ENCODE measurements at places on chromosomes 11 and 22.

DNA sequence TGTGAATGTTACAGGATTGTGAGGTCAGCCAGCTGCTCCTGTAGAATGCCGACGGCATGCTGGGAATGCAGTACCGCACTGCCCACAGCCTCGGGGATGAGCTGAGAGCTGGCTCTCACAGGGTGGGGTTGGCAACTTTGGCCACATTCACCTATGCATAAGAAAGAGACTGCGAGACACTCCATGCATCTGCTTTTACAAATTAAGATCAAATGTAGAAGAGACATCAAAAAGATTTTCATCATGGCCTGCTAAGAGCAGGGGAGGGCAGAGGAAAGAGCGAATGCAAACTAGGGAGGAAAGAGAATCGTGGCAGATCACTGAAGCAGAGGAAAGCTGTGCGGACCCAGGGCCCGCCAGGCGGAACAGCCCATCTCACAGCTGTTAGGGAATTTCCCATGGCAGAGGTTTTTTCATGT is 49.8 kb upstream of the SPATA19 start:
- no peak for DNase-seq

GRCh38 chr11:80338231-80338630 is 897.4 kb upstream of the TENM4 start:
- no peak for DNase-seq

DNA sequence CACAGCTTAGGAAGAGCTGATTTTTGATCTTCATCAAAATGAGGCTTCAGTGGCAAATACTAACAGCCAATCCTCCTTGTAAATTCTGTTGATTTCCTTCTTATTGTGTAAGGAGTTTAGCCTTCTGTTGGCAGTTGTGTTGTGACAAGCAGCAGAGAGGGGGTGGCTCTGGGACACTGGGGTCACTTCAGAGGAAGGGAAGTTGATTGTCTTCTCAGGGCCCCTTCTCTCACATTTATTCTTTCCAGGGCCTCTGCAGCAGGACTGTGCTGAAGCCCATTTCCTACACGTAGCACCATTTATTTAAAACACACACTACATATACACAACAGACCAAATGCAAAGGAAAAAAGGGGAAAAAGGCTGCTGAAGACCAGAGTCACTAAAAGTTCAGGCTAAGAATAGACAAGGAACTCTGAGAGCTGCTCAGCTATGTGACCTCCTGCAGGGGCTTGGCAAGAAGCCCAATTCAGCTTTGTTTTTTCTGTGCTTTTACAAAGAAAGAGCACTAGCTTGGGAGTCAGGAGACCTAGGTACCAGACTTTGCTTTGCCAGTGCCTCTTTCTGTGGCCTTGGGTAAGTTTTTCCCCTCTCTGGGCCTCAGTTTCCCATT is 28.3 kb upstream of the UPB1 start:
- no peak for DNase-seq

GRCh38 chr11:130032931-130033330 is 30.3 kb upstream of the PRDM10 start:
- DNase-seq, result no peak

GRCh38 chr11:11366793-11367192 is 13.7 kb upstream of the CSNK2A3 start:
- no peak for DNase-seq

DNA sequence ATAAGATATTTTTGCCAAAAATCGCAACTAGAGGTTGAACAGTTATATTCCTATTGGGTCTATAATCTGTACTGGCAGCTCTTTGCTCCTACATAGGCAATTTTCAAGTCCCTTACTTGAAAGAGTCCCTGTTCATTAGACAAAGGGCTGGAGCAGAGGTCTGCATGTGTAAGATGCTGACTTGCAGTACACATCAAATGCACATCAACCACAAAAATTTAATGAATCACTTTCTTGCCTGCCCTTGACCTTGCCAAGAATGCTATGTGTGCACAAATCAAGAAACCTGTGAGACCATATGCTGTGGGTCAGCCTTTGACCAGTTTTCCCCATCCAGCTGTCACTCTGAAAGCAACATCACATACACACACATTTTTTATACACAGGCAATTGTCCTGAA is 661.5 kb downstream of the LRRC4C start:
- no peak for DNase-seq

GRCh38 chr22:49146511-49146910 is 681.2 kb downstream of the BRD1 start:
- no peak for DNase-seq

- no peak for DNase-seq
Observed at GRCh38 chr11:82775736-82776346, 42.2 kb upstream of the FAM181B start.

- no peak for DNase-seq
Observed at GRCh38 chr11:12284316-12285050, 92.9 kb upstream of the PARVA start.

DNA sequence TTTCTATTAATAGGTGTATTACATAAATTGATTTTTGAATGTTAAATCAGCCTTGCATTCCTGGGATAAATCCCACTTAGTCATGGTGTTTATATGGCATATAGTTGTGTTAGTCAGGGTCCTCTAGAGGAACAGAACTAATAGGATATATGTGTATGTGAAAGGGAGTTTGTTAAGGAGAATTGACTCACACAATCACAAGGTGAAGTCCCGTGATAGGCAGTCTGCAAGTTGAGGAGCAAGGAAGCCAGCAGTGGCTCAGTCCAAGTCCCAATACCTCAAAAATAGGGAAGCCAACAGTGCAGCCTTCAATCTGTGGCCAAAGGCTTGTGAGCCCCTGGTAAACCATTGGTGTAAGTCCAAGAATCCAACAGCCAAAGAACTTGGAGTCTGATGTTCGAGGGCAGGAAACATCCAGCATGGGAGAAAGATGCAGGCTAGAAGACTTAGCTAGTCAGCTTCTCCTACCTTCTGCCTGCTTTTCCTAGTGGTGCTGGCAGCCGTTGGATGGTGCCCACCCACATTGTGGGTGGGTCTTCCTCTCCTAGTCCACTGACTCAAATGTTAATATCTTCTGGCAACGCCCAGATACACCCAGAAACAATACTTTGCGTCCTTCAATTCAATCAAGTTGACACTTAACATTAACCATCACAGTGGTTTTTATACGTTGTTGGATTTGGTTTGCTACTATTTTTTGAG is 12.9 kb downstream of the SFI1 start:
- no peak for DNase-seq

GRCh38 chr22:48824712-48825651 is 1002.7 kb downstream of the BRD1 start:
- no peak for DNase-seq

GRCh38 chr22:39176714-39177455 is 24.4 kb upstream of the CBX7 start:
- DNase-seq, result no peak

- no peak for DNase-seq
Observed at GRCh38 chr11:390175-390574, 3.8 kb upstream of the PKP3 start.

GRCh38 chr11:12269446-12270214 is 107.7 kb upstream of the PARVA start:
- no peak for DNase-seq

DNA sequence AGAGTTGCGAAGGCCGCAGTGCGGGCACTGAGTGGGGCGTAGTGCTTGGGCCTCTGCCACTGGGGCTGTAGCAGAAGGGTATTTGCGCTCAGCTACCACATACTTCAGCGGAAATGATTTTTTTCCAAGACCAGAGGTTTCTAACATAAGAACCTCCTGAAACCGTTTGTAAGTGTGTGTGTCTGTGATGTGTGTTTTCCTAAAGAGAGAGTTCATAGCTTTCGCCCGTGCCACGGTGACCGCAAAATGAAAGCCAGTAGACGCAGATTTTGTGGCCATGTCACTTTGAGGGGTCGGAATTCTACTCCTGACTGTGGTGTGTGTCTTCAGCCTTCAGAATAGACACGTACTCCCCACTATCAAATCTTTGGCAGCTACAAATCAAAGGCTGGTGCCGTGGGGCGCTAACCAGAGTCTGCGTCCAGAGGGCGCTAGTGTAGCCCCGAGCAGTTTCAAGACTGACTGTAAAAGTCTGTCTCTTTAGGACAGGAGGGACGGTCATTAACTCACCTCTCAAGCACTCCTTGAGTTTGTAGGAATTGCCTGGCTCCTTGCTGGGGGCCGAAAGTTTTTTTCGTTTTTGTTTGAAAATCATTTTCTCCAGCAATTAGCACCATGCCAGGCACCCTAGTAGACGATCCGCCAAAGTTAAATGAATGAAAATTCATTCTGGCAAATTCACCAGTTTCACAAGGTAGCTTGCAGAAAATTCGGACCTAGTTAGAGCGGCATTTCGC is 2.5 kb upstream of the CALCA start:
- no peak for DNase-seq

- no peak for DNase-seq
Observed at GRCh38 chr11:92776676-92777075, 192.8 kb upstream of the MTNR1B start.

GRCh38 chr11:61850687-61851086 is 22.6 kb downstream of the FADS2 start:
- DNase-seq, result no peak

All from NCI-H1105 (cell line).